ENCODE measurements at places on chromosomes 16 and 17.

GRCh38 chr16:21656795-21657768 lies 4.7 kb upstream of the IGSF6 start:
- H3K4me1 ChIP-seq, result peaks cover 75% of the 10 kb centered on the region
- H3K27ac ChIP-seq, result peak overlapping the region; percentile 36
- no peaks in the 10 kb centered on the region for H3K27me3 ChIP-seq

DNA sequence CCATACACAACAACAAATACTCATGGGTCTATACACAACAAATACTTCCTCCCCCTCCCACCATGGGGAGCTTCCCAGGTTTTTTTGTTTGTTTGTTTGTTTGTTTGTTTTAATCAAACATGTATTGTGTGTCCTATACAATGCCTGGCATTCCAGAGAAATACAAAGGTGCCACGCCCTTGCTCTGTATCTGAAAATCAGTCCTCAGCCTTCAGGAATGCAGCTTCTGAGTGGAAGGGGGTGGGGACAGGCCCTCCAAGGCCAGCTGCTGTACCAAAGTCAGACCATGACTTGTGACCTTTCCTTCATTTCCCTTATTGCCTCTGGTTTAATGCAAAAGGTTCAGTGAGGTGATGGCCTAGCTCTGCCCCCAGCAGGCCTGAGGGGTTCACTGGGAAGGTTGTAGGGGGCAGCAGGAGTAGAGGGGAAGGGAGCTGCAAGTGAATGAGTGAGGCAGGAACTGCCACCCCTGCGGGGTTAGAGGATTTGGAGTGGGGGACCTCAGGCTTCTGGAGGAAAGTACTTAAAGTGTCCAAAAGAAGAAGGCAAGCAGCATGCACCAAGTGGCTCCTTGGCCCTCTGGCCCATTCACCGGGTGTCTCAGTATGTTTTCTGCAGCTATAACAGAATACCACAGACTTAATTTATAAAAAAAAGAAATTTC lies 105.2 kb downstream of the CLEC16A start:
- H3K27me3 ChIP-seq, result no peaks in the 10 kb centered on the region
- H3K36me3 ChIP-seq, result peaks cover 36% of the 10 kb centered on the region
- no peak for DNase-seq
- H3K27ac ChIP-seq, result no peak overlapping the region
- peaks cover 26% of the 10 kb centered on the region for H3K4me1 ChIP-seq
- no peak overlapping the region for H3K4me3 ChIP-seq

DNA sequence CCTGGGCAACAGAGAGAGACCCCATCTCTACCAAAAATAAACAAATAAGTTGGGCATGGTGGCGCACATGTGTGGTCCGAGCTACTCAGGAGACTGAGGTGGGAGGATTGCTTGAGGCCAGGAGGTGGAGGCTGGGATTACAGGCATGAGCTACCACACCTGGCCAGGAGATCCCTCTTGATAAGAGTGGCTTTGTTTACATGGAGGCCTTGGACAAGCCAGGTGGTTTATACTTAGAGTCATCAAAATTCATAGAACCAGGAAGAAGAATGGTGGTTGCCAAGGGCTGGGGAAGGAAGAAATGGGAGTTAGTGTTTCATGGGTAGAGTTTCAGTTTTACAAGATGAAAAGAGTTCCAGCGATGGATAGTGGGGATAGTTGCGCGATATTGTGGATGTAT lies 8.8 kb upstream of the ZFP1 start:
- DNase-seq, result no peak
- peaks cover 2% of the 10 kb centered on the region for H3K27me3 ChIP-seq
- H3K27ac ChIP-seq, result no peak overlapping the region

- no peak overlapping the region for H3K4me3 ChIP-seq
- peaks cover 30% of the 10 kb centered on the region for H3K4me1 ChIP-seq
- H3K36me3 ChIP-seq, result no peaks in the 10 kb centered on the region
- H3K27ac ChIP-seq, result peak overlapping the region; percentile 76
Measured at GRCh38 chr16:89863741-89864526, 9.5 kb upstream of the TCF25 start.

DNA sequence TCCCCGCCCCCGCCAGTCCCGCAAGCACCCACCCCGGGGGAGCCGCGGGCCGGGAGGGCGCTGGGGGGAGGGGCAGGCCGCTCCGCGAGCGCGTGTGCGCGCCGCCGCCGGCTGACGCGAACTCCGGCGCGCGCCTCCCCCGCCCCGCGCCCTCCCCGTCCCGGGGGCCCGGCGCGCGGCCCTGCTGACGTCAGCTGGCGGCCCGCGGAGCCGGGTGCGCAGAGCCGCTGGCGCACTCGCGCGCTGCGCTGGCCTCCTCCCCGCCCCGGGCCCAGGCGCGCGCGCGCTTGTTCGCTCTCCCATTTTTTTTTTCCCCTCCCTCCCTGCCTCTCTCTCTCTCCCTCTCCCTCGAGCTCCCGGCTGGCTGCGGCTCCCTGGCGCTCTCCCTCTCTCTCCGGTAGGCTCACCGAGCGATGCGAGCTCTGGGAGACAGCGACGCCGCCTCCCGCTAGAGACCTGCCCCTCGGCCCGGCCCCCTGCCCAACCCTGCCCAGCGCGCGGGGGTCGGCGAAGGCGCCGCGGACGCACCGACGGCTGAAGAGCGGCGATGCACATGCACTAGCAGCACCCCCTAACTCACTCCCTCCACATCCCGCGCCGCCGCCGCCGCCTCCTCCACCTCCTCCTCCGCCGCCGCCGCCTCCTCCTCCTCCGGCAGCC lies at the start of gene GNAO1:
TSS of gene GNAO1 (plus strand) at position 334 of the 660 bp plus-strand sequence. CDS start 747 bp downstream, outside the sequence.
- H3K4me1 ChIP-seq, result peaks cover 13% of the 10 kb centered on the region
- H3K27ac ChIP-seq, result no peak within 1 kb of the TSS
- H3K36me3 ChIP-seq, result no peaks in the 10 kb centered on the region
- peaks cover 93% of the 10 kb centered on the region for H3K27me3 ChIP-seq

DNA sequence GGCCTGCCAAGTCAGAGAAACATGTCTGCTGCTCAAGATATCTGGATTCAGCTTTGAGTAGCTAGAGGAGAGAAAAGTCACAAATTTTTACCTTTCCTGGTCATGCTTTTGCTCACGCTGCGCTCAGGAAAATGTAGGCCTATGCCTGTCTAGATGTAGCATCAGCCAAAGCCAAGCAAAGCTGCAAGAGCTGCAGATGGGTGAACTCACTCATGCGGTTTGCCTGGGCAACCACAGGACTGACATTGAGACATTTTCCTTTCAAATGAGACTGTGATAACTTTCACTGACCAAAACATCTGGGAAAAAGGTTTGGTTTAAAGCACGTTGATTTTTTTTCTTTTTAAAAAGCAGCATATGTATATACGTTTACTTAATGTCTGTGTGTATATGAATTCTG lies 34.0 kb upstream of the NAGLU start:
- no peaks in the 10 kb centered on the region for H3K27me3 ChIP-seq
- H3K27ac ChIP-seq, result no peak overlapping the region
- H3K4me3 ChIP-seq, result no peak overlapping the region
- H3K36me3 ChIP-seq, result peaks cover 94% of the 10 kb centered on the region

GRCh38 chr17:61570118-61570517 lies 20.9 kb downstream of the NACA2 start:
- H3K27ac ChIP-seq, result no peak overlapping the region
- no peak overlapping the region for H3K4me3 ChIP-seq
- H3K27me3 ChIP-seq, result no peaks in the 10 kb centered on the region
- no peaks in the 10 kb centered on the region for H3K4me1 ChIP-seq
- H3K36me3 ChIP-seq, result no peaks in the 10 kb centered on the region

DNA sequence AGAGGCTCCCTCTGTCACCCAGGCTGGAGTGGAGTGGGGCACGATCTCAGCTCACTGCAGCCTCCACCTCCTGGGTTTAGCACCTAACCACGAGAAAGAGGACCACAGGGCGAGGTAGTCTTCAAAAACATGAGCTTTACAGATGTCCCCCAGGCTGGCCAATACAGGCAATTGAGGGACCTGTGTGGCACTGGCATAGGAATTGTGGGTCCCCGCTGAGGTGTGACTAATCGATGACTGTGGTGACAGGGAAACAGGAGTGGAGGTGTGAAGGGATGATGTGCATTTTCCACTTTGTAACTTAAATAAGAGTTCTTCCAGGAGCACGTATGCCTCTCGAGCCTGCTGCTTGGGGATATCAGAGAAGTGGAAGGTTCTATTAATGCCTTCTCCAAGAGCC lies 12.6 kb upstream of the ARHGAP17 start:
- H3K36me3 ChIP-seq, result no peaks in the 10 kb centered on the region
- peaks cover 25% of the 10 kb centered on the region for H3K4me1 ChIP-seq
- no peak for DNase-seq
- no peak overlapping the region for H3K4me3 ChIP-seq
- H3K27ac ChIP-seq, result no peak overlapping the region

DNA sequence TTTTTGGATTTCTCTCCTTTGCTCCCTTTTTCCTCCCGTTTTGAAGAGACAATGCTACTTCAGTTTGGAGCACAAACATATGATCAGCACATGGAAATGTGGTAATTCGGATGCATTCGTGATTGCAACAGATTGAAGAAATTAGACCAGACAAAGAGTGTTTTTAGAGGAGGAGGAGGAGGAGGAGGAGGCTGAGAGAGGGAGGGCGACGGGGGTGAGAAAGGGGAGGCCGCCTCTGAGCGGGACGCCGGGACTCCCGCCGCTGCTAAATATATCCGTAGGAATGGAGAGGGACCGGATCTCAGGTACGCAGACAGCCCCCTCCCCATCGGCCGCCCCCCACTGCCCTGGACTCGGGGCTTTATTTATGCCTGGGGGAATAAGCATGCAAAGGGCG lies 179.3 kb downstream of the SEC14L1 start:
- DNase-seq, result peak; percentile 54
- peak overlapping the region; percentile 55 for H3K4me3 ChIP-seq
- peak overlapping the region; percentile 56 for H3K27ac ChIP-seq
- H3K27me3 ChIP-seq, result no peaks in the 10 kb centered on the region
- no peaks in the 10 kb centered on the region for H3K36me3 ChIP-seq

GRCh38 chr17:75996665-75997590 lies 3.7 kb upstream of the CDK3 start:
- peaks cover 26% of the 10 kb centered on the region for H3K4me1 ChIP-seq
- peak; percentile 69 for DNase-seq
- no peaks in the 10 kb centered on the region for H3K27me3 ChIP-seq
- peak overlapping the region; percentile 53 for H3K27ac ChIP-seq
- peaks cover 17% of the 10 kb centered on the region for H3K36me3 ChIP-seq

DNA sequence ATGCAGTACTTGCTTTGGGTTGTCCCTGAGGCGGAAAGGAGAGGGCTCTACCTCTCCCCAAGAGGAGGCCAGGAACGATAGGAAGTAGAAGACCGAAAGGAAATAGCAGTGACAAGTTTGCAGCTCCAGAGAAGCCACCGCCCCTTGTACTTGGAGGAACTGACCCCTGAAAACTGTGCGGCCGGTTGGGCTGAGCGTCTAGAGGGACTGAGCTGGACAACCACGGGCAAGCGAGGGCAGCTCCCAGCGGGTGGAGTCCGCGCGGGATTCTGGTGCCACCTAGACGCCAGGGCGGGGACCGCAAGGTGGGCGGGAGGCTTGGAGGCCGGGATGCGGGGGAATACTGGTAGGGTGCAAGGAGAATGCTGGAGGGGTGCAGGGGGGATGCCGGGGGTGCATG lies 1.3 kb upstream of the SLC6A4 start:
- H3K36me3 ChIP-seq, result no peaks in the 10 kb centered on the region
- DNase-seq, result peak; percentile 34
- peaks cover 31% of the 10 kb centered on the region for H3K4me1 ChIP-seq
- H3K27ac ChIP-seq, result no peak overlapping the region
- no peak overlapping the region for H3K4me3 ChIP-seq
- peaks cover 43% of the 10 kb centered on the region for H3K27me3 ChIP-seq

GRCh38 chr17:82118815-82119380 lies 20.9 kb upstream of the FASN start:
- no peaks in the 10 kb centered on the region for H3K27me3 ChIP-seq
- H3K4me3 ChIP-seq, result no peak overlapping the region
- H3K36me3 ChIP-seq, result no peaks in the 10 kb centered on the region
- DNase-seq, result no peak
- H3K27ac ChIP-seq, result no peak overlapping the region

DNA sequence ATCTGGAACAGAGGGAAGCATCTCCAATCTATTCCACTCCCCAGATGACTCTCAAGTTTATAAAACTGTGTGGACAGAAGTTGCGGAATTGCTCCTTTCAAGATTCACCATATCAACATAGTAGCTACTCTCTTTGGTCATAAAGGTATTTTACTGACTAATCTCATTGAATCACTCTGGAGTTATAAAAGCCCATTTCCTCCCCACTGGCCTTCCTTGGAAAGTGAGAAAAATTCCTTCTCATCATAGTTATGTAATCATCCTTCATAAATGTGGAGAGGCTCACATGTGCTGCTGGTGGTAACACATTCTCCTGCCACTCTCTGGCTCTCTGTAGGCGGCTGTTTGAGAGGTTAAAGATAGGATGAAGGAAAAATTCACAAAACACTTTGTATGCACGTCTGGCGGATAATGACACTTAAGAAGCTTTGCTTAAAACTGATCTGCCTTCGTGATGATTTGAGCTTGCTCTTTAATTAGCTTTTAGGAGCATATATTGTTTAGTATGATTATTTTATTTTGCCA lies 1034.0 kb upstream of the EEF2KMT start:
- no peaks in the 10 kb centered on the region for H3K36me3 ChIP-seq
- no peaks in the 10 kb centered on the region for H3K4me1 ChIP-seq
- no peak overlapping the region for H3K4me3 ChIP-seq
- no peaks in the 10 kb centered on the region for H3K27me3 ChIP-seq
- H3K27ac ChIP-seq, result no peak overlapping the region
- DNase-seq, result no peak

DNA sequence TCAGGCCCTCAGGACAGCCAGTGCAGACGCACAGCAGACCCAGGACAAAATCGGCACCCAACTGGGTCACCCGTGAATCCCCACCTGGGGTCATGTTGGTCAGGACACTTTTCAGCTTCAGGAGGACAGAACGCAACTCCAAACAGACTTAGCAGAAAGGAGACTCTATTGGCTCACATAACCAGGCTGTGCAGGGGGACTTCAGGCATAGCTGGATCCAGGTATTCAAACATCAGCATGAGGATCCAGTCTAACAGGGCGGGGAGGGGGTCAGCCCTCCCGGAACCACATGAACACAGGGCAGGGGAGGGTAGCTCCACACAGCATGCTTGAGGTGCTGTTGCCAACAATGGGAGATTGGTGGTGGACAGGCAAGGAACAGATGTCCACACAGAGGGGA lies 22.0 kb downstream of the ZNF469 start:
- no peaks in the 10 kb centered on the region for H3K36me3 ChIP-seq
- peaks cover 23% of the 10 kb centered on the region for H3K4me1 ChIP-seq
- H3K27me3 ChIP-seq, result no peaks in the 10 kb centered on the region
- H3K27ac ChIP-seq, result no peak overlapping the region

GRCh38 chr17:3982113-3982512 lies 17.9 kb upstream of the ATP2A3 start:
- H3K36me3 ChIP-seq, result no peaks in the 10 kb centered on the region
- DNase-seq, result no peak
- no peaks in the 10 kb centered on the region for H3K27me3 ChIP-seq
- no peak overlapping the region for H3K4me3 ChIP-seq
